Inflammatory macrophage treated with lipopolysaccharide for 1 hour (primary cell): ENCODE measurements at places on chromosomes 5 and 9.

GRCh38 chr9:1414711-1415131, 364.6 kb downstream of the DMRT2 start:
- DNase-seq: no peak

DNA sequence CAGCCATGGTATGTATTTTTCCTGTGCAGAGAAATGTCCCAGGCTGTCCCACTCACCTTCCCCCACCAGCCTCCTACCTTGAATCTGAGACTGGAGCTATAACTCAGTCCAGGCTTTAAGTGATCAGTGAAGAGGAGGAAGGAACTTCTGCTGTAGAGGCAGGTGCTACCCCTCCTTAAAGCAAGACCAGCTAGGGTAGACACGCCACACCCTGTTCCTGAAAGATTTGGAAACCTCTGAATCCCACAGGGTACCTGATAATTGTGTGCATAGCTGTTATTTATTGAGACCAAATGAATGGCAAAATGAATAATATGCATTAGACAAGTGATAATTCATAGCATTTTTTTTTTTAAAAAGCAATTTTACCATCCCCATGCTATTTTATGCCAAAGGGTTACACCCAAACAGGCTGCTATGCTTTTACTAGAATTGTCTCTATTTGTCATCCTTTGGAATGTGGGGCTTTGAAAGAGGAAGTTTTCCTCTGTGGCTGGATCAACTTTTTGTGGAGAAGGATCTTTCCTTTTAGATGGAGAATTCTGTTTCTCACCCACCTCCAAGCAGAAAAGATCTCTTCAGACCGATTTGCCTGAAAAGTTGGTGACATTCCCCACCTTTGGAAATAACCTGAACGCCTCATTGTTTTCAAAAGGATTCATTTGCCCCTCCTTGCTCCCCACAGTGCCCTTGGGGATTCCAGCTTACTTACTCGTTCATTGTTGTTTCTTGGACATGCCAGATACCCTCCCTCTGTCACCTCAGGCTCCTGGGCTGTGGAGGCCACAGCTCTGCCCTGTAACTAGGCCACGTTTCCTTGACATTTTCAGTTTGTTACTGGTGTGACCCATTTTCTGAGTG, 248.7 kb downstream of the NR3C1 start:
- DNase-seq: no peak

DNA sequence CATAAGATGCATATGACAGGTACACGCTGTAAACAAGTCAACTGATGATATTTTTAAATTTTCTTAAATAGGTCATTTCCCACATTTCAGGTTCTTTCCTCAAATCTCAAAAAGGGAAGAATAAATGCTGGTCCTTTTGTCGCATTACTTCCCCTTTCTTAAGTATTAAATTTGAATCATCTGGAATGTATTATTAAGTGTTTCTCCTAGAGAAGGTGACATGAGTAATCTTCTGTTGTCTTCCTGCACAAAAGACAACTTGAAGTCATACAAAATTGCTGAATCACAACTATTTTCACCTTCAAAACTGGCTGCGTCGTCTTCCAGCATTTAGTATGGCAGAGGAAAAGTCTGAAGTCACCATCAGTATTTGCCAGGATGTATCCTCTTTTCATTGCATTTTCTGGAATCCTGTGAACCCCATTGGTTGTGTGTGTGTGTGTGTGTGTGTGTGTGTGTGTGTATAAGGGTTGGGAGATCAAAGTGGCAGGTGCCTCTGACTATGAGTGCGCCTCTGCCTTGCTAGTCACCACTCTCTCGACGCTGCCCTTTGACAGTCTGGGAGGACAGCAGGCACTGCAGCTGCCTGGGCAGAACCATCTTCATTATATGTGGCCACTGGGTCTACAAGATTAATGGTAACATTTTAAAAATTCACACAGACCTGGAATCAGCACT, 86.9 kb downstream of the MVB12B start:
- DNase-seq: peak; percentile 61

DNA sequence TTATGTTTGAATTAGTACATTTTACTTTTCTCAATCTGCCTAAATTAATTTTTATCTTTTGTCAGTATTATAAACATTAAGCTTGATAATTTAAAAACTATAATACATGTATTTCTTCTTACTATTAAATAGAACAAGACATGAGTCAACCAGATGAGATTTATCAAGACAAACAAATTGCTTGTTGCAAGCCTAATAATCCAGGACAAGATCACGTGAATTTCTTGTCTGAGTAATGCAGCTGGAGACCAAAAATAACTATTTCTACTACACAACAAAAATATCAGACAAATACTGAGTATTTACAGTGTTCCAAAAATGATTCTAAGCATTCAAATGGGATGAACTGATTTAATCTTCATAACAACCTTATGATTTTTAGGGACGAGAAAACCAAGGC, 339.1 kb upstream of the PRR16 start:
- DNase-seq: no peak

DNA sequence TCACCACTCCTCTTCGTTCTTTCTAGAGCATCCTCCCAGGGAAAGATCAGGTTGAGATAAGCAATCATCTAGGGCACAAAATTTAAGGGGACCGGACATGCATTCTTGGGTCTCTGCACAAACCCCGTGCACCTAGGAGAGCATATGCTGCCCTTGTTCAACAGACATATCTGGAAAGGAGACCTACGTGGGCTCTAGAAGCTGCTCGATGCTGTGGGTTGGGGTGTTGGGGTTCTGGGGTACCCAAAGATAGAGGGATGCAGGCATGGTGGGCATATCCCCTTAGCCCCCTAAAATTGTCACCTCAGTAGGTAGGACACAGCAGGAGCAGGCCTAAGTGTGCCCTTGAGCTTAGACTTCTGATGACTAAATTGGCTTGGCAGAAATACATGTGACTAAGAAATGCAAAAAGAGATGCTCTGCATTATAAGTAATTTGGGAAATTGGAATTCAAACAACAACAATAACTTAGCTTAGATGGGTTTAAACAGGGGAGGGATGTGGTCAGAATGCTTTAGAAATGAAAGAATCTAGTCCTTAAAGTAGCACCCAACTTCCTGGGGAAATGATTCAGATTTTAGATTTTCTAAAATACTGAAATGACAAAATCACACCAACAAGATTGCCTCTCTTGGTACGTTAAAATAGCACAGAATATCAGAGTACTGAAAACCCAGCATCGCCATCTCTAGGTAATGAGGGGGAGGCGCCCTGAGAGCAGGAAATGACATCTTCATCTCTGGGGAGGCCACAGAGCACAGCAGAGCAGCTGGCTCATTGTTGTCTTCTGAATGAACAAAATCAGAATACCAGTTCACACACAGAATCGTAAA, 172.3 kb downstream of the GNA14 start:
- no peak for DNase-seq

DNA sequence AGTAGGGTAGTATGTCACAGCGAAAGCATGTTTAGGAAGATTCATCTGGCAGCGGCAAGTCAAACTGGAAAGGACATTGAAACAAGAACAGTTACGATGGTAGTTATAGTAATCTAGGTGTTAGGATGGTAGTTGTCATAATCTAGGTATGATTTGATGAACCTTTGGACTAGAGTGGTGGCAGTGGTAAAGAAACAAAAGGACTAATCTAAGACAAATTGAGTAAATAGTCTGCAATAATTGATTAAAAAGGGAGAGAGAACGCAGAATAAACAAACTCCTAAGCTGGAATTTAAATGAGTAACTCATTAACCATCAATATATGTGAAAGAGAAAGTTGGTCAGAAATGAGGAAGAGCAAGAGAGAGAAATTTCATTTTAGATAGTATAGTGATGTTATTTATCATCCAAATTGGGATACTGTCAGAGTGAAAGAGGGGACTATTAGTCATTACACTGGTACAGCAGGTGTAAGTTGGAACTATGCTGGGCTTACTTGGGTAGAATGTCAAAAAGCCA, 56.8 kb downstream of the MTREX start:
- DNase-seq: no peak

- no peak for DNase-seq
These were observed 117.7 kb upstream of the FER start for GRCh38 chr5:108629779-108630528.

- no peak for DNase-seq
These were observed 36.4 kb downstream of the POU5F2 start for GRCh38 chr5:93704996-93705395.

GRCh38 chr5:72156946-72157624, 49.8 kb downstream of the MAP1B start:
- no peak for DNase-seq

DNA sequence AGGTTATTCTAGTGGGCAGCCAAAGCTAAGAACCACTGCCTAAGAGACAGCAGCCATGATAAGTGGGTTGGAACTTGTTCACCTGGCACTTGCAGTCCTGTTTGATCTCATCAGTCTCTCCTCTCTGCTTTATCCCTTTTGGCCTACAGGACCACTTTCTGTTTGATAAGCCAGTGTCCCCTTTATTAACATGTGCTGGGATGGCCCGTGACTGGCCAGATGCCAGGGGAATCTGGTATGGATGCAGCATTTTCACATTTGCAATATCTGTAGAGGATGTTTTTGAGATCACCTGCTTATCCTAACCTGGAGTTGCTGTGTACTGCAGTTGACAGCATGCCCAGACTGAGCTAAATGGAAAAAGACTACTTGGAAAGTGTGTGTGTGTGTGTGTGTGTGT, 23.6 kb downstream of the CKMT2 start:
- no peak for DNase-seq

GRCh38 chr9:110334183-110334582, 3.5 kb downstream of the TXNDC8 start:
- peak; percentile 10 for DNase-seq

DNA sequence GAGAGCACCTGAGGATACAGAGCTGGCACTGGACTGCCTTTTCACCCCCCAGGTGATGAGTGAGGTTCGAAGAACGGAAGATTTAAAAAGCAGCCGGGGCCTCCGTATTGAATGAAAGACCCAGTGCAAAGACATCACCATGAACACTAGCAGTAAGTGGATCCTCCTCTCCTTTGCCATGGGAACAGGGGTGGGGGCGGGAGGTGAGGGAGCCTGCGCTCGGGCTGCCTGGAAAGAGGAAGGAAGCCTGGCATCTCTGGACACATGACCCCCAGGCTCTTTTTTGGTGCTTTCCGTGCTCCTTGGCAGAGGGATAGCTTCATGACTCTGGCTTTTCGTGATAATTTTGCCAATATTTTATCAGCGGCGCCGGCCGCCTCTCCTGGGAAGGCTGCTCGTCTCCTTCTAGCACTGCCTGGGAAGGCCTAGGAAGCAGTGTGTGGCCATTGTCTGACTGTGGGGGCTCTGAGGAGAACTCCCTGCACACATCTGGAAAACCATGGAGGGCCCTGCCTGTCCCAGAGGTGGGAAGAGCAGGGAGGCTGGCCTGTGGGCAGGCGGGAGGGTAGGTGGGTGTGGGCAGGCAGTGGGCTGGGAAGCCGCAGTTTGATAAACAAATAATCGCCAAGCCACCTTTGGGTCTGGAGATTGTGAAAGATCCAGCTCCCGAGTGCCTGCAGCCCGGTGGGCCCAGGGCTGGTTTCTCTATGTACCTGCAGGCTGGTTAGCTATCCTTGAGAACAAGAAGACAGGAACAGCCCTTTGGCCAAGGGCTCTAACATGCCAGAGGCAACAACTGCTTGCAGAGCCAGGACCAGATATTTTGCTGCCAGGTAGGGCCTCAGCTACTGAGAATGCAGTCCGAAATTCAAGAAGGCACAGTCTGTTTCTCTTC, 911 bp downstream of the ABLIM3 start:
- DNase-seq: peak; percentile 67

- DNase-seq: no peak
These were observed 20.8 kb upstream of the DTWD2 start for GRCh38 chr5:119009131-119009530.

DNA sequence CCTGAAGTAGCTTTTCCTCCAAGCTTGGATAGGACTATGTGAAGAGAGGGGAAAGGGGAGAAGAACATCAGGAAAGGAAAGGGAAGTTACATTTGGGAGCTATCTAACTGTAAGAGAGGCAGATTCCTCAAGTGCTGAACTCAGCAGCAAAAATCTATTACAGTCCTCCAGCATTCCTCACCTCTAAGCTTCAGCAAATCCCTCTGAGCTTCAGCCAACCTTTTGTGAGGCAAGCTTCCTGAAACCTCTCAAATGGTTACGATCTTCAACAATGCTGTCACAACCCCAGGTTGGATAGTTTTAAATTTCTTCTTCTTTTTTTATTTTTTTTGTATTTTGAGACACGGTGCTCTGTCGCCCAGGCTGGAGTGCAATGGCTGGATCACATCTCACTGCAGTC, 2.5 kb upstream of the RNF38 start:
- no peak for DNase-seq

- no peak for DNase-seq
These were observed 80.7 kb upstream of the TNFAIP8 start for GRCh38 chr5:119275146-119275545.

DNA sequence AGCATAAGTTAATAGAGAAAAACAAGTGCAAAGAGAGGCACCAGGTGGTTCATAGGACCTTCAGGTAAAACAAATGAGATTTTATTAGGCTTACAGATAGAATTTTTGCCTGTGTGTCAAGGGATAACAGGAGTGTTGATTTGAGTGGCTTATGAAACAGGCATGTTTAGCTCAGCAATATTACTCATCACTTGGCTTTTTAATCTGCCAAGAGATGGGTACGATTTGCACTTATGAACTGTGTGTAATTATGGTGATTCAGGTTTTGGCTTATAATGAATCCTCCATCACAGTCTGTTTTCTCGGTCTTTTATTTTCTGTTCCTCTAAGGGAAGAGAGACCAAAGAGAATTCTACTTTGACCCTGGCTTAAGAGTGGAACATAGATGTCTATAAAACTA, 199.3 kb downstream of the DMRTA1 start:
- no peak for DNase-seq

GRCh38 chr9:98488571-98489312, 220.0 kb downstream of the GABBR2 start:
- no peak for DNase-seq

- no peak for DNase-seq
These were observed 333.3 kb downstream of the SEMA5A start for GRCh38 chr5:9212605-9213004.

DNA sequence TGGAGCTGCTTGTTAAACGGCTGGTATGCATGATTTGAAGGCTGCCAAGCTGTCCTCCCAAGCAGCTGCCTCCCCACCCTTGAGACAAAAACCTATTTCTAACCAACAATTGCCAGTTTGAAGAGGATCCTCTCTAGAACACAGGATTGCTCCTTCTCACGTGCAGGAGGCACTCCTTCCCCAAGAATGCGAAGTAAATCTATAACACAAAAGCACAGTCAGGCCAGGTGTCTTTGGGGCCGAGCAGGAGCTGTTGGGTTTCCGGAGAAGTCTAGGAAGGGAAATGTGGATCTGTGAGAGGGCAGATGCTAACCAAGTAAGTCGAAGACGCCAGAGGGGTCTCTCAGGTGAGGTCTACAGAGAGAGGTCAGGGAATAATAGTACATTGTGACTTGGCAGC, 35.4 kb upstream of the GNPDA1 start:
- DNase-seq: no peak

DNA sequence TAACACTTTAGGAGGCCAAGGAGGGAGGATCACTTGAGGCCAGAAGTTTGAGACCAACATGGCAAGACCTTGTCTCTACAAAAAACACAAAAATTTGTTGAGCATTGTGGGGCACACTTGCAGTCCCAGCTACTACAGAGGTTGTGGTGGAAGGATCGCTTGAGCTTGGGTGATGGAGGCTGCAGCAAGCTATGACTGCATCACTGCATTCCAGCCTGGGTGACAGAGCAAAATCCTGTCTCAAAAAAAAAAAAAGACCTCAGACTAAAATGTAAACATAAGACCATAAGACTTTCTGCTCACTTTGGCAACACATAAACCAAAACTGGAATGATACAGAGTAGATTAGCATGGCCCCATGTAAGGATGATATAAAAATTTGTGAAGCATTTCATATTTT, 24.6 kb upstream of the NANS start:
- no peak for DNase-seq

- no peak for DNase-seq
These were observed 5.5 kb upstream of the SUSD3 start for GRCh38 chr9:93052791-93053540.
